ENCODE measurements at places on chromosomes 7 and 10.
A peak's percentile ranks its signal among the peaks of the same experiment; 100 is the strongest.

GRCh38 chr7:6613706-6614105 lies 1.7 kb upstream of the ZNF853 start:
- DNase-seq: no peak

- no peak for DNase-seq
Observed at GRCh38 chr10:111177379-111177778, 100.5 kb downstream of the ADRA2A start.

DNA sequence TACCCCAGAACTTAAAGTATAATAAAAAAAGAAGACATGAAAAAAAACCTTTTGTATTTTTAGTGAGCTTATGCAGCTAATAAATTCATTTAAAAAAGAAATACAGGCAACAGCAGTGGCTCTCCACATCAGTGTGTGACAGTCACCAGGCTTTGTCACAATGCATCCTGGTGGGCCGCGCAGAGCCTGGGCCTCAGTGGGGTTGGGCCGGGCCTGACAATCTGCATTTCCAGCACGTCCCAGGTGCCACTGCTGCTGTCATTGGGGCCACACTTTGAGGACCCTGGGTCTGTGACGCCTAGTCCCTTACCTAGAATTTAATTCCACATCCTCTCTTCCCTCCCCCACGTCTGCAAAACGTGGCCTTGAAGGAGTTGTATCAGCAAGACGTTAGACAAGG lies 284.5 kb downstream of the ADARB2 start:
- no peak for DNase-seq

GRCh38 chr7:102064361-102065025 lies 222.2 kb upstream of the SH2B2 start:
- DNase-seq: no peak

GRCh38 chr7:94028768-94029167 lies 24.6 kb upstream of the BET1 start:
- DNase-seq: no peak

- DNase-seq: no peak
Observed at GRCh38 chr10:35726846-35727245, 84.8 kb upstream of the FZD8 start.

DNA sequence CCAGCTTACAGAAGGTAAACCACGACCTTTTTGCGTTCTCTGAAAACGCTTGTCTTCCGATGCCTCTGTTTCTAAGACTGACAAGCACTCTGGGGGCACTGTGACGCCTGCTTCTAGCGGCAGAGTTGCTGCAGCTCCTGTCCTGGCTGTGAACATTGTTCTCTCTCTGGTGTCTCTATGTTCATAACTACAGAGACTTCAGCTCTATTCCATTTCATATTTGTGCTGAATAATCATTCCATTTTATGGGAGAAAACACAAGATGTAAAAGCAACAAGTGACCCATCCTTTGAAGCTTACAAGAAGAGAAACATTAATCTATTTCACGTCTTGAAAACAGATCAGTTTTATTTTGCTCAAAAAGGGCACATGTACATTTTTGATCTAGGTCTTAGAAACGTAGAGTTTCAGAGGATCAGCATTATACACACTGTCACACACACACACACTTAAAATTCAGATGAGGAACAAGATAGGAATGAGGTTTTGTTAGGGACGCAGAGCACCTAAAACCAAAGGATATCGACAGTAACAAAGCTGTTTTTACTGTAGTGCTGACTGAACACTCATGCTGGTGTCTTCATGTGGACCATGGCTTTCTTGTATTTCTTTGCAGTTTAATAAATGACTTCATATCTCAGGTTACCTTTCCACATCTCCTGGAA lies 3.0 kb downstream of the IKZF1 start:
- DNase-seq: peak; percentile 74

DNA sequence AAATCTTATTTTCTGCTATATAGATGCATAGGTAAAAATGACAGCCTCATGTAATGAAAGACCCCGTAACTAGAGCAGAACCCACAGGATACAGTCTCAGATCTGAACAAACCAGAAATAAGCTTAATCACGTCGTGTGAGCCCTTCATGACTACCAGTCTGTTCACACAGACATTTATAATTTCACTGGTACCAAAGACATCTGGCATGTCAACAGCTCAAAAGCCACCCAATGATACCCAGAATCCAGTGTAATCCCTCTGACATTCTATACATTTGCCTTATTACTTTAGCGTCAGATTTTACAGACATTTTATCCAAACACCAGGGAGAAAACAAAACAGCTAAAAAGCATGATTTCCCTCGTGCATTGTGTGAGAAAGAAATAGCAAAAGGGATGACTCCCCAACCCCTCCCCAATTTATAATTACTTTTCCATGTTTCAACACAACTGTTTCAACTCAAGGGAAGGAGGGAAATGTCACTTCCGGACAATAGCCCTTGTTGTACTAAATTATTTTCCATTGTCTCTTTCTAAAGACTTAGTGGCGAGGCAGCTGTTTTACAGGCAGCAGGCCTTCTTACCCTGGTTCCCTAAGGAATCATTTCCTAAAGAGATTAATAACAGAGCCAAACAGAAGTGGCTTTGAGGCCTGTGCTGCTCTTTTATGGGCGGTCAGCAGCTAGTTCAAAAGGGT lies 33.2 kb downstream of the DOCK4 start:
- no peak for DNase-seq

DNA sequence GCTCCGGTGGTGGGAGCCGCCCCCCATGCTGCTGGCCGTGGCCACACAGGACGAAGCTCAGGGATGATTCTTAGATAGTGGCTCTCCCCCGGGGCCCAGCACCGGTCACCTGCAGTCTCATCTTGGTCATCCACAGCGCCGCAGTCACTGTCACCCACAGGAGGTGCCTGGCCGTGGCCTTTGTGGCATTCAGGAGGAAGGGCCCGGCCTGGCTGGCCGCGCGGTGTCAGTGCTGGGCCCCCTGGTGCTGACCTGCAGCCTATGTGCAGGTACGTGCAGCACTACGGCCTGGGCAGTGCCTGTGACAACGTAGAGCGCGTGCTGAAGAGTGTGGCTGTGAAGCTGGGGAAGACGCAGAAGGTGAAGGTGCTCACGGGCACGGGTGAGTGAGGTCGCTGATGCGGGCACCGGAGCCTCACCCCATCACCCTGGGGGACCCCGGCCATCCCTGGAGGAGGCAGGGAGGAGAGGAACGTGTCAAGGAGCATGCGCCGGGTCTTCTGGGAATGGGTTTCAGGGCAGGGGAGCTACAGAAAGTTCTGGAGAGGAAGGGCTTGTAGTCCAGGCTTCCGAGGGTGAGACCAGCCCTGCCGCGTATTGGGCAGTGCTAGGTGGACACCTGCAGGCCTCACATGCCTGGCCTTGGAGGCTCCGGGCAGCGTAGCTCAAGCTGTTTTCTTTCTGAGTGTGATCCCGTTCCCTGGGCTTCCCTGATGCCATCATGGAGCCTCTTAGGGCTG lies 5.0 kb downstream of the SPRN start:
- no peak for DNase-seq

DNA sequence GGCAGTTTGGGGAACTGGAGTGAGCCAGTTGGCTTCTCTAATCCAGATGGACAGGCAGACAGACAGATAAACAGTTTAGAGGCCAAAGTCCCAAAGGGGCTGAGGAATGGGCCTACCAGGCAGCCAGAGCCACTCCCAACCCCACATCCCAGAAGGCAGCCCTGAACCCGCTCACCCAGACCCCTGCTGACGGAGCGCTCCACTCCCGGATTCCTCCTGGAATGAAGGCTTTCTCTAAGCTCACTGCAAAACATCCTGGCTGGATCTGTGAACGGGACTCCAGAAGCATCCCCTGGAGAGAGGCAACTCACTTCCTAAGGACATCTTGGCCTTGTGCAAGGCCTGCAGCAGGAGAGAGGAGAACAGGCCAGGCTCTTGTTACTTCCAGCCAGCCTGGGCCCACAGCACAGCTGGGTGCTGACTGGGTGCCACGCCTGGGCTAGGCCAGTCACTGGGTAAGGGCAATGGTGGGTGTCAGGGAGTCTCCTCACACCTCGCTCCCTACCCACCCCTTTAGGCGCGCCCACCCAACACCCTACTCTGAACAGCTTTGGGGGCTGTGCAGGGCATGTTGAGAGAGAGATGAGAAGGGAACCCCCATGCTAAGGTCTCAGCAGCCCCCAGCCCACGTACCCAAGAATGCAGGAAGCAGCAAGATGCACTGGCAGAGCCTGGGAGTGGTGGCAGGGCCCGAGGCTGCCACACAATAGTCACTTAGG lies 168.6 kb upstream of the ZMIZ1 start:
- no peak for DNase-seq

GRCh38 chr7:123351516-123352505 lies 152.0 kb upstream of the SLC13A1 start:
- DNase-seq: no peak

DNA sequence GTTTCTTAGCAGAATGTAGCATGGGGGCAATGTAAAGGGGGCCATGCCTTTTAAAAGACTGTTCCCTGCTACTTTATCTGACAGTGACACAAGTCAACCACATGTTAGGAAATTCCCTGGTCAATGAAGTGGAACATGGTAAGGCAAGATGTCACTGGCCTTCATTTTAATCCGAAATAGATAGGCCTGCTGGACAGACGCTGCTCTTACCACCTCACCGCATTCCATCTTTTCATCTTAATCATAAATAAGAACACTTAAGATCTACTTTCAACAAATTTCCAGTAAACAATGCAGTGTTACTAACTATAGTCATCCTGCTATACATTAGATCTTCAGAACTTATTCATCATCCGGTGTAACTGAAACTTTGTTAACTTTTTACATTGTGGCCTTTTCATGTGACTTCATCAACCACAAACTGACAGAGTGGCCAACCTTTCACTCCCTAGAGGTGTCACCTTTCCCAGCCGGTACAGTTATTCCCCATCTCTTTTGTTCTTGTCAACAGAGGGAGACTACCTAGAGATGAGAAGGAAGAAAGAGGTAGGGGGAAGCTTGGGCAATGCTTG lies 15.6 kb downstream of the ASB4 start:
- no peak for DNase-seq

- DNase-seq: no peak
Observed at GRCh38 chr10:102718220-102718619, 3.8 kb downstream of the SFXN2 start.

GRCh38 chr7:66571568-66571967 lies 57.1 kb upstream of the KCTD7 start:
- DNase-seq: no peak

DNA sequence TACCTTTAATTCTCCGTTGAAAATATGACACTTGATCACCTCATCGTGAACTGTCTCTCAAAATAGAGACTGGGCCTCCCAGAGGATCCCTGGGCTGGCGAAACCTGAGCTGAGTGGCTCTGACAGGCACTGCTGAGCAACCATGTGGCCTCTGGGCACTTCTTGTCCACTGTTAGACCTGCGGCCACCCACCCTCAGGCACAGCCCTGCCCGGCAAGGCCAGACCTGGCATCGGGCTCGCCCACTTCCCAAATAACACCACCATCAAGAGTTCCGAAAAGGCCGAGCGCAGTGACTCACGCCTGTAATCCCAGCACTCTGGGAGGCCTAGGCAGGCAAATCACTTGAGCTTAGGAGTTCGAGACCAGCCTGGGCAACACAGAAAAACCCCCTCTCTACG lies 82.5 kb downstream of the COBL start:
- DNase-seq: no peak

GRCh38 chr10:88865281-88865876 lies 13.7 kb upstream of the ANKRD22 start:
- DNase-seq: no peak

DNA sequence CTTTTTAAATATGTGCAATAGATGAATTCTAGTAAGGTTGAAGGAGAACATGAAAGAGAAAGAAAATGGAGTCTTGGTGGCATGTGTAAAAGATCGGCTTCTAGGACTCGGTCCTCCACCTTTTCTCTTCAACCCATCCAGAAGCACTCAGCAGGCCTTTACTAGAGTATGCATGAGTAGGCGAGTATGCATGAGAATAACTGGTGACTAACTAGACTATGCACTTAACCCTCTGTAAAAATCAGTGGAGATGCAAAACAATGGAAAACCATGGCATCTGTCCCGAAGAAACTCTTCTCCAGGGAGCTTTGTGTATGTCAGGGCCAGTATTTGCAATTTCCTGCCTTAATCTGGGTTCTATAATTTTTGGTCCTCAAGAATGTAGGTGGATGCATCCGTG lies 40.0 kb upstream of the GRB10 start:
- DNase-seq: no peak

DNA sequence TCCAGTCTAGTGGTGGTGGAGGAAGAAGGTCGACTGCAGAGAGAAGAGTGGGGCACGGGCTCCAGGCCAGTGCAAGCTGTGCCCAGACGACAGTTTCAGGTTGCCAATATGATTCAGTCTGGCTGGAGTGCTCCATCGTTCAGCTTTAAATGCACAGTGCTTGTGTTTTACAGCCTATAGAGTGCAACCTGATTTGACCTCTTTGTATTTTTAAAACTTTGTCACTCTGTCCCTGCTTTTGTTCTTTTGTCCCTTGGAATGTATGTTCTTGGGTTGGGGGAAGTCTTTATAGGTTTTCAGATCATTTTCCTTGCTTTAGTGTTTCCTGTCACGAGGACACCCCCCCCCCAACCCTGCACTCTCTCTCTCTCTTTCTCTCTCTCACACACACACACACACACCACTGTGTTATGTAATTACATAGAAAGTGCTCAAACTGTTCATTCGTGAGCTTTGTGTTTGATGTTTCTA lies 198.0 kb downstream of the CAMK1D start:
- DNase-seq: no peak

GRCh38 chr10:4758256-4758655 lies 67.8 kb upstream of the AKR1E2 start:
- DNase-seq: no peak

DNA sequence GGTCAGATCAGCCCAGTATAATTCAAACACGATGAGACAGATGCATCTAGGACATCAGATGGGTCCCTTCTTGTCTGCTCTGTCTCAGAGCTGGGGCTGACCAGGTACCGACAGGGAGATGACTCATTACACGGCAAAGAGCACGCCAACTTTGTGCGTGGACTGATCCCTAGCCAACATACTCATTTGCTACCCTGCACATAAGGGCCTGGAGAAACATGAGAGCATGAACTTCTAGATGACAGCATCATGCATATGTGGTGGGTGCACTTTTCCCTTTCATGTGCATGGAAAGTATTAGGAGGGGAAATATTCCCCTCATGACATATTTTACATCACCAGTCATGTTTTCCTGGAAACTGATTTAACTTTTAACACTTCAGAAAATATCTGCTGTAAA lies 35.1 kb upstream of the NPVF start:
- DNase-seq: no peak

GRCh38 chr10:33114451-33114952 lies 156.5 kb upstream of the ITGB1 start:
- no peak for DNase-seq

DNA sequence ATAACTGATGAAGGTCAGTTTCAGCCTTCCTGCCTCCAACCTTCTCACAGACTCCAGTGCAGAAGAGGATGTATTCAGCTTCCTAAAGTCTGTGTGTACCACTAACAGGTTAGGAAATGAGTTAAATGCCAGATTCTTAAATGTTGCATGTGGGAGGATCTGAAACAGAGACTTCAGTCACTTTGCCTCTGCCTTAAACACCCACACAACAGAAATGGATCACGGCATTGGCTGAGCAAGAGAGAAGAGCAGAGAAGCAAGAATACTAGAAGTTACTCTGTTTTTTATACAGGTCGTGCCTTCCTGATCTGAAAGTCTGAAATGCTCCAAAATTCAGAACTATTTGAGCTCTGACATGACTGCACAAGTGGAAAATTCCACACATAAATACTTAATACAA lies 98.9 kb upstream of the ARHGAP21 start:
- peak; percentile 52 for DNase-seq

GRCh38 chr10:74934100-74934812 lies 107.9 kb downstream of the KAT6B start:
- no peak for DNase-seq

All from stimulated activated CD4-positive, alpha-beta T cell treated with anti-CD3 and anti-CD28 coated beads, Interleukin-4, amount 100 ng/mL, for 24 hours (primary cell).